ENCODE measurements at places on chromosomes 3 and 15.

GRCh38 chr15:57527382-57528091 lies 64.2 kb upstream of the MYZAP start:
- ATAC-seq = peak; percentile 33

DNA sequence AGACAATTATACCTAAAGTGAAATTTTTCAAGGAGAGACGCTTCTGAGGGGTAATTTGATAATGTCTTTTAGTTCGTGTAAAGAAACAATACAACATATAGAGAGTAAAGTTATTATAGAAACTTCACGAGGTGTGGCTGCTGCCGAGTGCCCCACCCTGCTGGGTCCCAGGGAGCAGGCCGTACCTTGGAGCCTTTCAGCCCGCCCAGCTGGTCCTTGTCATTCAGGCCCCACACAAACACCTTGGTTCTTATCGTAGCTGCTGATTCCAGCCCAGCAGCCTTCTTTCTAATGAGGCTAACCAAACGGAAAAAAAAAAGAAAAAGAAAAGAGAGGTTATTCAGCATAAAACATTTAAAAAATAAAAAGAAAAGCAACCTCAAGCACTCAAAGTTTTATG lies 83.1 kb upstream of the OCA2 start:
- no peak for ATAC-seq

DNA sequence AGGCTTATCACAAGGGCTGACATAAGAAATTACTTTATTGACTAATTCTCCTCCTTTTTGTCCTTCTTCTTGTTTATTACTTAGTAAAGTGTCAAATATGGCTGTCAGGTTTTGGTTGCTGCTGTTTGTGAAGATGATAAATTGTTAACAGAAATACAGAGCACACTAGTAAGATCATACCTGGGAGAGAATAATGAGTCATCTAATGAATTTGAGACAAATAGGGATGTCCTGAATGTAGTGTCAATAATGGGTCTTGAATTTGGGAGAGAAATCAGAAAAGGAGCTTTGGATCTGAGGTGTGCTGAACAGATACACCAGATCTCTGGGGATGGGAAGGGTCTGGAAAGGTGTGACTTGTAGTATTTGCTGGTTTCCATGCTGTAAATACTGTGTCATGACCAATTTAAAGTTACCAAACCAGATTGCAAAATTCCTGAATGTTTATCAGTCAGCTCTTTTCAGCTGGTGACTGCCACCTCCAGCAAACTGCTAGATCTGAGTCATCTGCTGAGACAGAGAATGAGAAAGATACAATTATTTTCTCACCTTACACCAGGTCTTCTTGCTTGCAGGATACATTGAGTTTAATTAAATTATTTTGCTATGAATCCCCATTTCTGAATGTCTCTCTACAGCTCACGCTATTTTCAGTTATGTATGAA lies 76.7 kb upstream of the SATB1 start:
- ATAC-seq = no peak

DNA sequence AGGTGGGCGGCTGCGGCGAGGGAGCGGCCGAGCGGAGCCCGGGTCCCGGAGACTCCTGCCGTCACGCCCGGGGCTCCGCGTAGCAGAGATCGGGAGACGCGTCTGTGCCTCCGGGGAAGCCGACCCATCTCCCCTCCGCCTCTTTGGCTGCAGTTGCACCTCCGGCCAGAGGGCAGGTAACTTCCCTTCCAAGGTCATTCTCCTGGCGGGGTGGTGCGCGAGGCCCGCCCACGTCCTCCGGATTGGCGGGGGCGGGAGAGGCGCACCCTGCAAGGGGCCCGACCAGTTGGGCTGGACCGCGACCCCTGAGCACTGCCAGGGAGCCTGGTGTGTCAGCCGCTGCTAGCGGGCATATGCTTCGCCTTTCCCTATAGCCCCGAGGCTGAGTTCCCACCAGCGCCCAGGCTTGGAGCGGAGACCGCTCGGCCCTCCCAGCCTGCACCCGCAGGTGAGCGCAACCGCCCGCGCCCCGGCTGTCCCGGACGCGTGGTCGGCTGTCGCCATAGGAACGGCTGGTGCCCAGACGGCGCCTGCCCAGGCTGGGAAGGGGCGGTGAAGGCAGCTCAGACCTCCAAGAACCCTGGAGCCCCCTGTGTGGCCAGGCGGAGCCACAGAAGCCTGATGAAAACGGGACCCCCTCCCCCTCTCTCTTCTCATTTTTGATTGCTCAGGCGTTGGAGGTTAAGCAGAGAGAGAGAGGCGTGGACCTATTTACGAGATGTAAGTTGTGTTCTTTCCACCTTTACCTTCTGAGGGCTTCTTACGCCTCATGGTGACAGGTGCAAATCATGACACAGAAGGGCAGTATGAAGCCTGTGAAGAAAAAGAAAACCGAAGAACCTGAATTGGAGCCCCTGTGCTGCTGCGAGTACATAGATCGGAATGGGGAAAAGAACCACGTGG lies 453 bp downstream of the ZDHHC23 start:
- ATAC-seq = peak; percentile 18

- ATAC-seq = no peak
Measured at GRCh38 chr3:32310918-32311839, 72.7 kb downstream of the CMTM8 start.

- ATAC-seq = no peak
Measured at GRCh38 chr3:129695230-129695629, 88.8 kb upstream of the PLXND1 start.
